AG04450 (cell line): ENCODE measurements at places on chromosomes 7 and 10. TPM values are rescaled to one million over a fixed set of nuclear protein-coding genes. Genes with fewer than 3 reads are reported as not detected.

DNA sequence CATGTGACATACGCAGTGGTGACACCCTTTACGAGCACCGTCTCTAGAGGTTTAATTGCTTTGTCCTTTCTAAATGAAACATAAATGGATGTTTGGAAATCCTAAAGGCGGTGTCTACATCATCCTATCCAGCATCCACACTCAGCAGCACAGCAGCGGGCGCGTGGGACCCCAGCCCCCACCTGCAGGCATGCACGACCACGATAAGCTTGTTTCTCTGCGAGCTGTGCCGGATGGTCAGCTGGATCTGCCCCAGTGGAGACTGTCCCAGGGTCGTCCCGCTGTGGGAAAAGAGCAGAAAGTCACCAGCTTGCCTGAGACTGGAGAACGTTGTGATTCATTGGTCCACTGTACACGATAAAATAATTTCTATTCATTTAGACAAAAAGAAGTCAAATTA is 34.2 kb upstream of the NCAPG2 start:
- no peak for DNase-seq

DNA sequence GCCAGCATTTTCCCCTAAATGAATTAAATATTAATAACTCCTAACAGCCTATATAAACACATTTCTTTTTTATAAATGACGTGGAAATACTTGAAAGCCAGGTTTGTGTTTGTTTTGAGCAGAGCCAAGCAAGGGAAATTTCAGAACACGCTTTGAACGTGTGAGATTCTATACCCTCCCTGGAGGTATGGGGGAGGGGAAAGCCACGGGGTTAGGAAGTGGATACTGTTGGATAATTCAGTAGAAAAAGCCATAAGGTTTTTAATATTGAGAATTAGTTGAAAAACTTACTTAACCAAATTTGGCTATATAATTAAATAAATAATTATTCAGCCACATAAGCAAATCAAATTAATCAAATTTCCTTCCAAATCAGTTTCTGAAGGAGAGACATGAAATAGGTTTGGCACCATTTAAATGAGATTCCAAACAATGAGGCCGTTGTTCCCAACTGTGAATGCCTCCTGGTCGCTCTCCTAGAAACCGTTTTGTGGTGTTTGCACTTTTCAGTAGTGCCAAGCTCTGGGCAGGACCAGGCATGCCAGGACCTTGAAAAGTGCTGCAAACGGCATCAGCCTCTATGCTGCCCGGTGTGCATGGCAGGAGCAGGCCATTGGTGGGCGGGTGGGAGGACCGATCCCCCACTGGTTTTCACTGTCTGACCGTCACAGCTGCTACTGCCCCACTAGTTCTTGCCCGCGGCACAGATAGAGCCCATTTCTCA is 88.1 kb downstream of the SEPTIN14 start:
- no peak for DNase-seq

DNA sequence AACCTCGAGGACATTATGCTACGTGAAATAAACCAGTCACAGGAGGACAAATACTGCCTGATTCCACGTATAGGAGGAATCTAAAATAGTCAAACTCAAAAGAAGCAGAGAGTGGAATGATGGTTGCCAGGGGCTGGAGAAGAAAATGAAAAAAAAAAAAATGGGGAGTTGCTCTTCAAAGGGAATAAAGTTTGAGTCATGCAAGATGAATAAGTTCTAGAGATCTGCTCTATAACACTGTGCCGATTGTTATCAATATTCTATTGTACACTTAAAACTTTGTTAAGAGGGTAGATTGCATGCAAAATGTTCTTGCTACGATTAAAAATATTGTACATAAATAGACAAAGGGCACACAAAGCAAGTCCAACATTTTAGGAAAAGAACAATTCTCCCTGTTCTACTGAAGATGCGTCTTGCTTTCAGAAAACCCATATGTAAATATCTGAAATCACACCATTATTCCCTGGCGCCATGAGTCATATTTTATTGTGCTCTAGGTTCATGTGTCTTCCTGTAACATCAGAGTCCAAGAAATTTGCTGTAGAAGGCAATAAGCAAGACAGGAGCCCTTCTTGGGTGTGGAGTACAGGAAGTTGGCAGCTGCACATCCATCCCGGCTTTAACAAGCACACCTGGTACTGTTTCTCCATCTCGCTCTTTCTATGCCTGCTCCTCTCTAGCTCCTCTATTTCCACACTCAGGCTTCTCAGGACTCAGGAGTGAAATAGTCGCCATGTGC is 145.9 kb downstream of the GFRA1 start:
- DNase-seq = no peak

DNA sequence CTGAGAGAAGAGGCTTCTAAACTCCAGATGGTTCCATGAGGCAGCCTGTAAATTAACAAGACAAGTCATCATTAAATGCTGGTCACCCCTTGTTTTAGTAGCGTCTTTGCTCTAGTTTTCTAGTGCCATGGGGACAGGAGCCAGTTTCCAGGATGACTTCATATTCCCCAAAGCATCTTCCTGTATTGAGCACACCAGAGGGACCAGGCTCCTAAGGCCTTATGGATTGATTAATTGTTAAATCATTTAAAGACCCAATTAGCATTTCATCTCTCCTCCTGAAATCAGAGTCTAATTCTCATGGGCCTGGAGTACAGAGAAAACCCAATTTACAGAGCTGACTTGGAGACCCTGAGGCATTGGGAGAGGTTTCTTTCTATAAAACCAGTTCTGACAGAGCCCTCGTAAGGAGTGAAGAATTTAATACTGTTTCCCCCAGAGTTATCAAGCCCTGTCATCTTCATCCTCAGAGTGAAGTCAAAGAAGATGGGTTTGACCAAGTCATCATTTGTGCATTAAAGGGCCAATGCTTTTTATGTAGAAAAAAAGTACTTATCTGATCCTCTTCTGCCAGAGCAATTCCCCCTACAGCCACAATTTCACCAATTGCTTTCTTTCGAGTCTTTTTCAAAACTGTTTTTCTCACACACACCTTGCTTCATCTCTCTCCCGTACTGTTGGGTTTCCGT is 678.7 kb downstream of the SDK1 start:
- DNase-seq = no peak

DNA sequence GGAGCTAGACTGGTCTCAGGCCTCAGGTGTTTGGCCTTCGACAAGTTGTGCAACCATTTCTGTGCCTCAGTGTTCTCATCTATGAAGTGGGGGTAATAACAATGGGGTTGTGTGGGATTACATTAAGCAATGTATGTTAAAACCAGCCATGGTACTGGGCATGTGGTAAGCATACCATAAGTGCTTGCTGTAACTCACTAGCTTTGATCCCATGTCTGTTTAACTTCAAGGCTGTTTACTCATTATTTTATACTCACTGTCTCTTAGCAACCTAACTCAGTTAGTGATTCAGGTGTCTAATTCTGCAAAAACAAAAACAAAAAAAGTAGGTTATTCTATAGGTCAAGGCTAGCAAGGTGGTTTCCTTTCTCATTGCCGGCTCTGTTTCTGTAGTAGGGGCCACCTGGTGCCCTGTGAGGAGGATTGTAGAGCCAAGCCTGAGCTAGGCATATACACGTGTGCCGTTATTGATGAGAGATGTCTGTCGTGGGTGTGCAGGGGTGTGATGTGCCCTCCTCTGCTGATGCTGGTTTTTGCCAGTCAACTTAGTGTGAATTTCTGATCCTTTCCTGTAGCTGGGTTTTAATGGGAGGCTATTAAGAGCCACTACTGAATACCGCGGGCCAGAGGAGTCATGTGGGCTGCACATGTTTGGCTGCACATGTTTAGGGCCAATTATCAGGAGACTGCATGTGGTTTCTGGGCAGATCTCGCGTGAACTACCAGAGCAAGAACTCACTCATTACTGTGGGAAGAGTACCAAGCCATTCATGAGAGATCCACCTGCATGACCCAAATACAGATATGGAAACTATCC is 56.2 kb downstream of the EEPD1 start:
- no peak for DNase-seq

DNA sequence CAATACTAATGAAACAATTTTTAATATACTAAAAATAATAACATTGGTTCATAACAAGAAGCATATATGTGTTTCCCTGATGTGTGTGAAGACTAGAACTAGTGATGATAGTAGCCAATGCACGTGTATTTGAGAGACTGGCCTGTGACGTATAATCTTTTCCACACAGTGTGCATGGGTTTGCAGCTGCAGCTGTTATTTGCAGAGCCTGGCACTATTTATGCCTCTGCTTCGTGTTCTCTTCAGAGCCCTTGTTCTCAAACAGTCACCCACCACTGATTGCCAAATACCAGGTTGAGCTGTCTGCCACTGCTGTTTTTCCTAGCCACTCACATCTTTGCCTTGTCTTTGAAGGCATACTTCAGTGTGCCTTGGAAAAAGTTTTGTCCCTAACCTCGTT is 531.7 kb downstream of the ETV1 start:
- no peak for DNase-seq

GRCh38 chr7:71521506-71521905 is 389.6 kb downstream of the GALNT17 start:
- no peak for DNase-seq

DNA sequence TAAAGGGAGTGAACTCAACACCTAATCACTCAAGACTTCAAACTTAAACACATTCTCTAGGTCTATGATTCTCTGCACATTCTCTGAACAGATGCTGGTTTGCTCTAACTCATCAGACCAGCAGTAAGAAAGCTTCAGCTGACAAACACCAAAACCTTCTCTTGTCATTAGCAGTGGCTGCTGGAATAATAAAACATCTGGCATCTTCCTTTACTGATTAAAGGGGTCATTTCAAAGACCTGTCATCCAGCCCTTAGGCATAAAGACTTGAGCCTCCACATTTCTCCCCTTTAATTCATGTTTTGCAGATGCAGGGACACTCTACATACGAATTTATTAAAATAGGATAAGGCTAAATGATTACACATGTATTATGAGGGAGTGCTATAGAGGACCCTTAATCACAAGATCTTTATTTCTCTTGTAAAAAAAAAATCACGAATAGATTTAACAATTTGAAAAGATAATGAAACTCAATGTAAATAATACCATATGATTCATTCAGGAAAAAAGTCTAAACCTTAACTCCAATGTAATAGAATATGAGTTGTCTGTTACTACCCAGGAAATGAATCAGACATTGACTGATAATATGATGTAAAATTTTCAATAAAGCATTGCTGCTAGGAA is 152.4 kb upstream of the GNAI1 start:
- peak; percentile 52 for DNase-seq

- DNase-seq = no peak
Observed at GRCh38 chr10:32959006-32959920, 1.2 kb upstream of the ITGB1 start.

GRCh38 chr10:60187691-60188090 is 202.0 kb downstream of the ANK3 start:
- DNase-seq = no peak

- no peak for DNase-seq
Observed at GRCh38 chr7:25894002-25894901, 257.7 kb upstream of the NFE2L3 start.

GRCh38 chr7:90766814-90767564 is 170.9 kb downstream of the CDK14 start:
- DNase-seq = peak; percentile 42

DNA sequence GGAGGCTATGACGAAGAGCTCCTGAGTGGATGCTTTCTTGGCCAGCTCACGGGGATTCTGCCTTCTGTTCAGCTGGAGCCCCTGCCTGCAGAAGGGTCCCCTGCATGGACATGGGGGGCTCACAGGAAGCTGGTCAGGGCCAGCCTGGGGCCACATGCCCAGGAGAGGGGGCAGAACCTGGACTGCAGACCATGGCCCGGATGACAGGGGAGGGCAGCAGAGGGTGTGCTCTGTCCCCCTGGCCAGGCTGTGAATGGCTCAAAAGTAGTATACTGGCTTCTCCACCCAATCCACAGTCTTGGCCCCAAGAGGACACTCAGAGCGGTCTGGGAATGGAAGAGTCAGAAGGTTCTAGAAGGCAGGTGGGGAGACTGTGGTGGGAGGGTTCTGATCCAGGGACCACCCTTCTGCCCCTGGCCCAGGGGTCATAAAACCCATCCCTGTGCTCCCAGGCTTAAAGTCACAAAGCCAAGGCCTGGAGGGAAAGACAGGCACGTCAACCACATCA is 40.3 kb downstream of the PPIF start:
- no peak for DNase-seq

- DNase-seq = no peak
Observed at GRCh38 chr10:95268438-95268837, 22.4 kb downstream of the PDLIM1 start.

- DNase-seq = no peak
Observed at GRCh38 chr7:68295386-68295785, 1298.8 kb downstream of the TYW1 start.

- no peak for DNase-seq
Observed at GRCh38 chr7:128360359-128360678, 1.2 kb downstream of the PRRT4 start.

- no peak for DNase-seq
Observed at GRCh38 chr7:3866277-3866676, 565.2 kb downstream of the SDK1 start.

DNA sequence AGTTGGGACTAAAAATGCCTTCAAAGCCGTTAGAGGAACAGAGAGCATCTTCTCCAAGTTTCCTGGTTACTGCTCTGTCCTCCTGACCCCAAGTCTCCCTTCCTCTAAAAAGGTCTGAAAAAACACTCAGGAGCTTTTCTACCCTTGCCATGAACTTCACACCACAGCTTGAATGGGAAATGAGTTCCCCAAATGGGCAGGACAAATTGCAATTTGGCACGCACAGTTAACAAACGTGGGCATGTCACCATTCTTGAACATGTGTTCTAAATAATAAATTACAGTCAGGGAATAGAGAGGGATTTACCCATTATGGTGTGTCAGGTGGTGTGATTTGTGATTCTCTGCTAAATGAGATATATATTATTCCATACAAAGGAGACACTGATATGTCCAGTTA is 91.2 kb upstream of the WNT16 start:
- no peak for DNase-seq

PYROXD2 gene
- polyA plus RNA-seq = 20.3 and 25.6 TPM in 2 replicates

CADPS2 gene
- 0.35 and 0.41 TPM in 2 replicates for polyA plus RNA-seq

TEX47 gene
- polyA plus RNA-seq = not detected in 2 replicates

SLC12A9 gene
- 10.8 and 11.2 TPM in 2 replicates for polyA plus RNA-seq

DLX5 gene
- polyA plus RNA-seq = not detected in 2 replicates

SUN3 gene
- not detected in 2 replicates for polyA plus RNA-seq

GJC3 gene
- not detected in 2 replicates for polyA plus RNA-seq

PPP2R2D gene
- 27.2 and 27.9 TPM in 2 replicates for polyA plus RNA-seq

AZGP1 gene
- not detected in 2 replicates for polyA plus RNA-seq

ITPRID1 gene
- not detected in 2 replicates for polyA plus RNA-seq

GATA3 gene
- 0.05 TPM in 1 of 2 replicates, not detected in the other for polyA plus RNA-seq

NYAP1 gene
- 0.35 and 0.38 TPM in 2 replicates for polyA plus RNA-seq

TSPAN12 gene
- 3.4 and 6.9 TPM in 2 replicates for polyA plus RNA-seq

MYL10 gene
- not detected in 2 replicates for polyA plus RNA-seq
